Tongue (tissue), 3 donors: ENCODE measurements at places on chromosomes 4 and X.

DNA sequence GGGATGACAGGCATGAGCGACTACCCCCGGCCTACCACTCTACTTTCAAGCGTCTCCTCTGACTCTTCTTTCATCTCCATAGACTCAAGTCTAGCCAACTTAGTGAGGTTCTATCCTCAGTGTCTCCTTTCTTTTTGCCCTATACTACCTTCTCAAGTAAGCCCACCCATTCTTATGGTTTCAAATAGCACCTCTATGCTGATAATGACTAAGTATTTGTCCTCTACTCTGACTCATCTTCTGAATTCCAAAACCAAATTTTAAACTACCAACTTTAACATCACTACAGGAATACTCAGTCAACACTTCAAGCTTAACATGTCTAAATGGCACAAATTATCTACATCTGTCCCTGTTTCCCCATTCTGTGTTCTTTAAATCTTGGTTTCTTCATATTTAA lies 47.8 kb downstream of the ELF2 start:
- no peak for DNase-seq

DNA sequence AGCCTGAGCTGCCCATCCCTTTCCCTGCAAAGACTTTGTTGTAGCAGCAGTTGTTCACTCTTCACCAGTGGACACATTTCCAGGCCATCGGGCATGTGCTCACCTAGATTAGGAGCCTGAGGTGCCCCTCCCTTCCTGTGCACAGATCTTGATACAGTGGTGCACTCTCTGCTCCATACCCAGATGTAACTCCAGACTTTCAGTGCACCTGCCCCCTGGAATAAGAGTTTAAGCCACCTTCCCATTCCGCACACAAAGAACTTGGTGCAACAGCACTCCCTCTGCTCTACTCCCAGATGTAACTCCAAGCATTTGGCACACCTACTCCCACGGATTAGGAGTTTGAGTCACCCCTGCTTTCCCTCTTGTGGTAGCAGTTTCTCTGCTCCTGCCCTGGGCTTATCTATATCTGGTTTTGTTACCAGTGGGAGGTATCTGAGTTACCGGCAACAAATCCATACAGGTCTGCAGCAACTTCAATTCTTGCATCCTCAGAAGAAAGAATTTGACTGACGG lies 36.0 kb upstream of the PLK4 start:
- DNase-seq, result no peak

- no peak for DNase-seq
Measured at GRCh38 chr4:1199556-1200331, 27.4 kb upstream of the SPON2 start.

- peak; percentile 54 for DNase-seq
Measured at GRCh38 chrX:14013054-14013453, 16.6 kb downstream of the GEMIN8 start.

DNA sequence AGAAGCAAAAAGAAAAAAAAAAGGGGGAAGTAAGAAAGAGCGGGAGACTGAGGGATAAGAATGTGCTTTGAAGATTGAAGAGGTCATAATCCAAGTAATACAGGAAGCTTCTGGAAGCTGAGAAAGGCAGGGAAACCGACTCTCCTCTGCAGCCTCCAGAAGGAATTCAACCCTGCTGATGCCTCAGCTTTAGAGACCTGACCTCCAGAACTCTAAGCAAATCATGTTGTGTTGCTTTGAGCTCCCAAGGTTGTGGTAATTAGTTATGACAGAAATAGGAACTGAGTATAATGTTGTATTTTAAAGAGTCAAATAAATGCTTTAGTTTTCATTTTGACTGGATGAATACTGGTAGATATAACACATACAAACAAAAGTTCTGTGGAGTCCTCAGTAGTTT lies 48.0 kb upstream of the FAT1 start:
- no peak for DNase-seq

GRCh38 chr4:122313006-122313646 lies 65.7 kb upstream of the ADAD1 start:
- no peak for DNase-seq

GRCh38 chr4:8656185-8656517 lies 63.6 kb downstream of the CPZ start:
- DNase-seq, result no peak

DNA sequence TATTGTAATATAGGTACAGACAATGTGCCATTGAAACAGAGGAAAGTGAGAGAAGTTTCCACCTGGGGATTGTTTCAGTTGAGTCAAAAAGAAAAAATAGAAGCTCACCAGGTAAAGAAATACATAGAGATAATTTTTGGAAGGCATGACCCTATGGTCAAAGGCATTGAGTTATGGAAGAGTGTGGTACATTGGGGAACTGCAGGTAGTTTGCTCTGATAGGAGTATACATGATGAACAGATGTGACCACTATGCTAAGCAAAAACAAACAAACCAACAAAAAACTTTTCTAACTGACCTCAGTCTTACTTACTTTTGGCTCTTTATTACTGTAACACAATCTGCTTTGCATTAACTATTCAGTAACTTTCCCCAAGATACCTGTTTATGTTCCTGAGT lies 85.9 kb downstream of the UGT8 start:
- no peak for DNase-seq

GRCh38 chr4:140286456-140286855 lies 87.0 kb upstream of the SCOC start:
- DNase-seq, result no peak

DNA sequence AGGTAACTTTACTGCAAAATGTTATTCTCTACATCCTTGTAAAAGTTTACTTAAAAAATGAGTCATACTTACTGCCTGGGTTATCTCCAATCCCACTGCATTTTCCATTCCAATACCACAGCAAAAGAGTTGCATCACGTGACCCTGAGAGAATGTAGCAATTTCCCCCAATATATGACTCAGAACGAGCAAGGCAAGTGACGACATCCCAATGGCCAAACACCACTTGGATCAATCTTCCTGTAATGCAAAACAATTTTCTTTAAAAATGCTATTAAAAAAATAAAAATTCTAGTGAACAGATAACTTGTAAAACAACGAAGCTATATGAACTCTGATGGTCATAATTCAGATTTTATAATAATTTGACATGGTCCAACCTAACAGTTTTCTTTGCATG lies 224.3 kb downstream of the DCLK2 start:
- DNase-seq, result no peak

GRCh38 chrX:9794495-9794894 lies 8.3 kb downstream of the SHROOM2 start:
- no peak for DNase-seq

DNA sequence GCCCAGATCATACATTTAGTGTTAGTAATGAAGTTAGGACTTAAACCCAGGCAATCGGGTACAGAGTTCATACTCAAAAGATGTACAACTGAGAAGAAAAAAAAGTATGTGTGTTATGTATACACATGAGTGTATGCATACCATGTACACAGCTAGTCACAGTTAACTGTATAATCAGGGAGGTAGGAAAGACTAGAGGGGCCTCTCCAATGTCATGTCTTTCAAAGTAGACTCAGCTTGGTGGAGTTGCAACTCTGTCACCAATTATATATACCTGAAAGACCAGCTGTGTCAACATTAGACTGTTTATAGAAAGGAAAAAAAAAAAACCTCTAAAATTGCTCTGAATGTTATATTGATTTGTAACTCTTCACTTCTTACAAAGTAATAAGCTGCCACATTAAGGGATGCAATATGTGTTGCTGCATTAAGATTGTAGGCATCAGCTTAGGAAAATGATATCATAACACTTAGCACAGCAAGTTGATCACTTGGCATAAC lies 167.5 kb downstream of the DCTD start:
- peak; percentile 15 for DNase-seq

GRCh38 chr4:151430740-151431457 lies 21.9 kb downstream of the FHIP1A start:
- DNase-seq, result no peak

DNA sequence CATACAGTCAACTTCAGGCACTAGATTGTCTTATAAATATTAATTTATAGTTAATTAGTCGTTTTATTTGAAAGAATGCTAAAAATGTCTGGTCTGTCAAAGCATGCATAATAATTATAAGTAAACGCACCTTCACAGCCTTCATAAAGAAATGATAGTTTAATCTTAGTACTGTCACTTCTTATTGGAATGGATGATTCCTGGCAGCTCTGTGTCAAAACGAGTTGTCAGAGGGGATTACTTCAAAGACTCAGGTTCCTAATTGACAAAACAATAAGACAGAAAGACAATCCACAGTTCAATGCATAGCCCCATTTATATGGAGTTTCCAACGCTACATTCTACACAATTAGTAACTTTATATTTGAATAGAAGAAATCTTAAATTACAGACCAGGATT lies 461.3 kb upstream of the TECRL start:
- no peak for DNase-seq

DNA sequence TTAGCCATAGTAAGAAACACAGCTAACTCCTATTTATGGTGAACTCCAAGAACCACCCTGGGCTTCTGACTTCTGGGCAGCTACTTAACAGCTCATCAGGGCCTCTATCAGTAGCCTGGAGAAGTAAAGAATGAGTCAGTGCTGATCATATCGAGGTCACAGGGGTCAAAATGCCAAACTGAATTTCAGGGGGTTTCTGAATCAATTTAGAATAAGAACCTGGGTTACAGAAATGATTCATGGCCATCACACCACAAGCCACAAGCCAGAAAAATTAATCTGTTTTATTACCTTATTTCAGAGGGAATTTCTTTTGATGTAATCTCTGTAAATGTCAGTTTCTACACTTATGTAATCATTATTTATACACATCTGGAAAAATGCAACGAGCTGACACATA lies 64.4 kb downstream of the CHST7 start:
- no peak for DNase-seq

DNA sequence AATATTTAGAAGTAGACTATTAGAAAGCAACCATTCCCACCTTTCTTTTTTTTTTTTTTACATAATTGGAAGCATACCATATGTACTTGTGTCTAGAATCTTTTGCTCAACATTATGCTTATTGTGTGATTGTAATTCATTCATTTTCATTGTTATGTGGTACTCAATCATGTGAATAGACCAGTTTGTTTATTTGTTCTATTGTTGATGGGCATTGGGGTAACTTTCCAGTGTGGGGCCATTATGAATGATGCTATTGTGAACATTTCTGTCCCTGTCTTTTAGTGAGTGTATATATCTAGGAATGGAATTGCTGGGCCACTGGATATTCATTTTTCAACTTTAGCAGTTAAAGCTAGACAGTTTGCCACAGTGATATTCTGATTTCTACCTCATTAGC lies 62.5 kb upstream of the MCUB start:
- no peak for DNase-seq

DNA sequence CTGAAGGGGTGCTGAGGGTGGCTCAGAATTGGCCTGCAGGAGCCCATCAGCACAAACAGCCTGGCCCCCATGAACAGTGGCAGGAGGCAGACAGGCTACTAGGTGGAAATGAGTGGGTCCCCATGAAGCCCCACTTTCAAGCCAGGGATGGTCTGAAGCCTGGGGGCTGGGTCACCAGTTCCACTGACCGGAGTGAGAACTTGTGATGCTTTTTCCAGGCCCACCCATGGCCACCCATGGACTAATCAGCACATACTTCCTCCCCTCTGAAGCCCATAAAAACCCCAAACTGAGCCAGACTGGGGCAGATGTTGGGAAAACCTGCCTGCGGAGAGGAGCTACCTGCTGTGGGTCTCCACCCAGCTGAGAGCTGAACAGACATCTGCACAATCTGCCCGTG lies 284.1 kb downstream of the EVC2 start:
- no peak for DNase-seq

DNA sequence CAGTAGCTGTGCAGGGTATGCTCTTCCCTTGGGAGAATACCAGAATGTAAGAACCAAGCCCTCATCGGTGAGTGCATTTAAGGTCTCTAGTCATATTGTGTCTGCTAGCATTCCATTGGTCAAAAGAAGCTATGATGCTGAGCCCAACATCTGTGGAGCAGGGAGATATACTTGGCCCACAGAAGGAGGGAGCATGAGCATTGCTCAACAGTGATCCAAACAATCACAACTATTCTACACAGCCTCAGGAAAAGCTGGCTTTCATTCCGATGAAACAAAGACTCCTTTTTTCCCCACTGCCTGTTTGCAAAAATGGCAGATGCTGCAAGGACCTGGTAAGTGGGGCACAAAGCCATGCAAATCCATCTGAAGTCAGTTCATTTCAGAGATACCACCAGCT lies 80.6 kb upstream of the DHX15 start:
- peak; percentile 55 for DNase-seq

DNA sequence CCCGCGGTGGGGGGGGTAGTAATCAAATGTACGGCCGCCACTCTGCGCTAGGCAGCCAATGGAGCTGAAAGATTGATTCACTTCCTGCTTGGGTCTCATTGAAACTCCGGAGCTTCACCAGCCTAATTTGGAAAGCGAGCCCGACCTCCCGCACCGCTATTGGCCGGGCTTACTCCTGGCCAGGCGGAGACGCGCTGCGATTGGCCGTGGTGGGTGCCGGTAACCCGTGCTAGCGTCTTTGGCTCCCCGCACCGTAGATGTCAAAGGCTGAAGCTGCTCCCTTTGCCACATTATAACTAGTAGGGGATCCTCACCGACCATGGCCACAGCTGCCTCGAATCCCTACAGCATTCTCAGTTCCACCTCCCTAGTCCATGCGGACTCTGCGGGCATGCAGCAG lies at the start of gene POU3F4:
Gene POU3F4 (plus strand): TSS at position 285 of the 400 bp plus-strand sequence. CDS start 35 bp downstream, at position 320.
- DNase-seq, result peak; percentile 46

DNA sequence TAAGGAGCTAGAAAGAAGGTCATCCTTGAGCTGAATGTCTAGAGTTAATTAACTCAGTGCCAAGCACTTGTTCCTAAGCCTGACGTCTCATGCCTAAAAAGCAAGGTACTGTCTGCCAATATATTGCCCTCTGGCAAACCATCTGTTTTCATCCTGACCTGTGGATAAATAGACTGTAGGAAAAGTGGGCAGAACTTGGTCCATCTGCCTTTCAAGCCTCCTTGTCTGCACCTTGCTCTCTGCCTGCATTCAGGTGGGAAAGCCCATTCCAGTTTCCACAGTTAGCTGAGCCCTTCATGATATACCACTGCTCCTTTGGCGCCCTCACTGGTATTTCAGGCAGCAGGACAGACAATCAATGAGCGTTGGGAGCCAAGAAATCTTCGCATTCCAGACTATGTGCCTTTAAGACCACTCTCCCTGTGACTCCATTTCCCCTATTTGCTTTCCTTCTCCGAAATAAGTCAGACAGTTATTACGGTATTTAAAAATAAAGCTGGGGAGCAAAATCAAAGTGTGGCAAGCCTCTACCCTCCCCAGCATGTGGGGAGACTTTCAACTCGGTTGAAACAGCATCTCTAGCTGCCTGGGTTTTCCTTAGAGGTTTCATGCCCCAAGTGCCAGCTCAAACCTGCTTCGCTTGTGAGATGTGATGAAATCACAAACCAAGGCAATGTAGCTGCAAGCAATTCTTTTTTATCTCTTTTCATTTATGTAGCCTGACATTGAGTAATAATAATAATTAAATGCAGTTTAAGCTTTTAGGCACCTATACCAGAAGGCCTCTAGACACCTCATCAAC lies 2.5 kb upstream of the CCDC149 start:
- no peak for DNase-seq
